ENCODE measurements at places on chromosomes 6 and 20.

DNA sequence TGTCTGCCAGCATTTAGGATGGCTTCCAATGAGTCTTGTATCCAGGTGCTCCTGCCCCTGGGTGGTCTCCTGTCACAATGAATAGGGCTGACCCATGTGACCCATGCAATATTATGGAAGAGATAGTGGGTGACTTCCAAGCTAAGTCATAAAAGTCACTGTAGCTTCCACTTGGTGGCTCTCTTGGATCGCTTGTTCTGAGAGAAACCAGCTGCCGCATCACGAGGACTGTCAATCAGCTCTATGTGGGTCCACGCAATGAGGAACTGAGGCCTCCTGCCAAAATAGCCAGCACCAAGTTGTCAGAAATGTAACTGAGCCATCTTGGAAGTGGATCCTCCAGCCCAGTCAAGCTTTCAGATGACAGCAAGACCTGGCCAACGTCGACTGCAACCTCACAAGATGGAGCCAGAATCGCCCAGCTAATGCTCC lies 14.9 kb upstream of the MATN4 start:
- no peak for DNase-seq

DNA sequence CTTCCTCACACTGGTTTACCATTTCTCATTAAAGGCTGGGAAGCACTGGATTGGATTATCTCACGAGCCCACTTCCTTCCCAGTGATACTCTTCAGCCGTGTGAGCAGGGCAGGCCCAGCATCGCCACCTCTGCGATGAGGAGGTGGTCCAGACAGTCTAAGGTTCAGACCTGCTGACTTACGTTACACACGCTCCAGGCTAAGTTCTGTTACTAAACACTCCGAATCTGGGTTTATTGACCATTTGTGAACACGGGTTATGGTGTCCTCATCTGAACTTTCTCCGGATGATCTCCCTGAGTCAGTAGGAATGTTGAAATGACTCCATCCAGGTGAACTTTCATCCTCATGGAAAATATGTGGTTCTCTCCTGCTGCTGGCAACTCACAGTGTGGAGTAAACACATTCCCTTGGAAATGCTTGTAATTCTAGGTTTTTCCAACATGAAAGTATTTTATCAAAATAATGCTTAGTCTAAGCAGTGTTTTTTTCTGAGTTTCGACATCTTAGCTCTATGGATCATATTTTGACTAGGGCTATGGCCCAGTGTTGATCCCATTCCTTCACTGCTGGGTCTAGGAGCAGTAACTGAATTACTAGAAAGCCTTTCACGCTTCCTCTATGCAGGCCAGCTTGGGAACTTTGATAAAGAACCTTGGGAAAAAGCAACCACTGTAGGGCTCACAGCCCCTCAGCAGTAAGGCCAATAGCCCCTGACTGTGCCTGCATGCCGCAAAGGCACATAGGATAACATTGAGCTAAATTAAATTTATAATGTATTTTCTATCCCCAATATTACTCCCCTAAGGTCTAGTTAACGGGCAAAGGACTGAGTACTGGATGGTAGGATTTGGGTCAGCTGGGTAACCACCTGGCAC lies 37.7 kb upstream of the PXDC1 start:
- DNase-seq = no peak

DNA sequence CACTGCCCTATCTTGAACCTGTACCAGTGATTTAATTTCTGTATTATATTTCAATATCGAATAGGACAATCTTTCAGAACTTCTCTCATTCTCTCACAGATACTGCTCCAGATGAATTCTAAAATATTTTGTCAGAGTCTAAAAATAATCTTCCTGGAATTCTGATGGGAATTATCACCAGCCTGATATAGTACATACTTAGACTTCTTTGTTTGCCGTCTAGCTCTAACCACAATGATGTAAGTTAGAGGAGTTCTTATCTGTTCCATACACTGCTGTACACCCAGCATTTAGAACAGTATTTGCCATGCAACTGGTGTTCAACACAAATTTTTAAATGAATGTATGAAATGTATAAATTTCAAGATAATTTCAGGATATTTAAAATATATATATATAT lies 1.3 kb upstream of the HUS1B start:
- DNase-seq = no peak

DNA sequence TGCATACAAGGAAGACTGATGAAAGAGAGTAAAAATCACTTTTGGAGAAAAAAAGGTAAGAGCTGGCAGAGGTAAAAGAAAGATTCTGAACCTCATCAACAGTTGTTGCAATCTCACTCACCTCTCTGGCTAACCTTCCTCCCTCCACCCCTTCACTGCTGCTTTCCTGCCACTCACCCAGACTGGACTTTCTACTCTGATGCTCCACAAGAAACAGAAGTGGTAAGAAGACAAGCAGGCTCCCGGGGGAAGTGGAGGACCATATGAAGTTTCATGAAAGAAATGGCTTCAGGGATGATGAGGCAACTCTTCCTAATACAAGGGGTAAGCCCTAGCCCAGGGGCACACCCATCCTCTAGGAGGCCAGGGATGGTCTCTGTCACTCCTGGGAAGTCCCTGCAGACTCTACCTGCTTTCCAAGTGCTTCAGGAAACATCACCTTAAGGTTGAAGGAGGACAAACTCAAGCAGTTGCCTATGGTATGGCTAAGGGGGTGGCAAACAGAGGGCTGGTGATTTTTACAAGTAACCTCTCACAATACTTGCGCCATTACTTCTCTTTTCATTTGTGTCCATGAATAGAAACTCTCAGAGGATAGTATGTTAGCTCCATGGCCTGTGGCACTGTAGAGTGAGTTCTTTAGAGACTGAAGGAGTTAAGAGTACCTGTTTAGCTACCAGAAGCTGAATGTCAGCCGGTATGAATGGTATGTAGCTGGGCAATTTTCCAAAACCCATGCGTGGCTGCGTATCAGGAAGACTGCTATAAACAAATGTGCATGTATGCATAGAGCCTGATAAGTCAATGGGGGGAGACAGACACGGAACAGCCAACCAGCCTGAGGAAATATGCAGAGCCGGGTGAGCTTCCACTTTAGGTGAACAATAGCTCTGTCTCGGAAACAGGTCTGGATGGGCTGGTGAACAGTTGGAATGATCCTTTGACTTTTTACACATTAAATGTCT lies 112.0 kb downstream of the BACH2 start:
- DNase-seq = no peak

DNA sequence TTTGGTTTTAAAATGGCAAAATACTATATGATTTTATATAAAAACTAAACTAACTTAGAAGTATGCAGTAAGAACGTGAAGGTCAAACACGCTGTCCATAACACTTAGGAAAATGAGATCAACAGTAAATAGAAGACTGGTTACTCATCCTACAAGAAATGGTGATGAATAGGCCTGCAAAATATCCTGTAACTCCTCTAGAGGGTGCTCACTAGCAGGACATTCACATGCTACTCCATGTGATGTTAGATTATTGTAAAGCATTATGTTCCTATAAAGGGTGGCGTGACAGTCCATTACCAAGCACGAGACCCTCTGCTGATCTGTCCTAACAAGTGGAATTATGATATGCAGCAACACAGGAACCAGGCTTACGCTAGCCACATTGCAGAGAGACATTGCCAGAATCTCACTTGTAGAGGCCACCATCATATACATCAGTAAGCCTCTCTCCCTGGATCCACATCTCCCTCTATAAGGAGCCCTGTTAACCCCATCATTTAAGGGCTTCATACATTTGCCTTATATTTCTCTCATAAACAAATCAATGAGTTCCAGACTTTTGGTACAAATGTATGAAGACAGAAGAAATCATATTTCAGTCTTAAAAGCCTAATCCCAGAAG lies 18.0 kb upstream of the DEFB129 start:
- DNase-seq = no peak

DNA sequence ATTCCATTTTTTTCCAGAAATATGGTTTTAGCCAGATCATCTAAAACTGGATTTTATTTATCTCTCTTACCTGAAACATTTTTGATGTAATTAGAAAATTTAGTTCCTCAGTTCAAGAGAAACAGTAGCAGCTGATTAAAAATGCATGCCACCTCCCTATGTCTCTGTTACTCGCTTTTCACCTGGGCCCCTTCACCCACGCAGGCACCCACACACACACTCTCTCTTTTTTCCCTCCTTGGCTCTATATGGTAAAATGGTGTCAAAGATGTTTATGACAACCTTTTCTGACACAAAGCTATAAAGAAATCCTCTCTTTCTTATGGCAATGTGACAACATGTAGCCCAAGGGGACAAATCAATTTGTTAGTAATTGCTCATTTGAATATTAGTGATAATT lies 5.8 kb upstream of the SGK1 start:
- no peak for DNase-seq

DNA sequence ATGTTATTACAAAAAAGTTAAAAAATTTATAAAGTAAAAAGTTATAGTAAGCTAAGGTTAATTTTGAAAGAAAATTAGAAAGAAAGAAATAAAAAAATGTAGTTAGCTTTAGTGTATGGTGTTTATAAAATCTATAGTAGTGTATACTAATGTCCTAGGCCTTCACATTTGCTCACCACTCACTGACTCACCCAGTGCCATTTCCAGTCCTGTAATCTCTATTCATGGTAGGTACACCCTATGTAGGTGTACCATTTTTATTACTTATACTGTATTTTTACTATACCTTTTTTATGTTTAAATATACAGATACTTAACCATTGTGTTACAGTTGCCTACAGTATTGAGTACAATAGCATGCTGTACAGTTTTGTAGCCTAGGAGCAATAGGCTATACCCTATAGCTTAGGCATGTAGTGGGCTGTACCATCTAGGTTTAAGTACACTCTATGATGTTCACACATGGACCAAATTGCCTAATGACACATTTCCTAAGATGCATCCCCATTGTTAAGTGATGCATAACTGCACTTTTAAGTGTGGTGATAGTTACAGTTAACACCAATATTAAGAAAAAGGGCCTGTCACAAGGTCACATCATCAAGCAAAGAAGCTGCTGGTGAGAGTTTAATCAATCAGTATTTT lies 8.0 kb downstream of the CD2AP start:
- no peak for DNase-seq

- DNase-seq = no peak
Measured at GRCh38 chr20:48238781-48239180, 453.5 kb upstream of the SULF2 start.

- DNase-seq = no peak
Measured at GRCh38 chr6:42449917-42450476, 1.7 kb downstream of the TRERF1 start.

DNA sequence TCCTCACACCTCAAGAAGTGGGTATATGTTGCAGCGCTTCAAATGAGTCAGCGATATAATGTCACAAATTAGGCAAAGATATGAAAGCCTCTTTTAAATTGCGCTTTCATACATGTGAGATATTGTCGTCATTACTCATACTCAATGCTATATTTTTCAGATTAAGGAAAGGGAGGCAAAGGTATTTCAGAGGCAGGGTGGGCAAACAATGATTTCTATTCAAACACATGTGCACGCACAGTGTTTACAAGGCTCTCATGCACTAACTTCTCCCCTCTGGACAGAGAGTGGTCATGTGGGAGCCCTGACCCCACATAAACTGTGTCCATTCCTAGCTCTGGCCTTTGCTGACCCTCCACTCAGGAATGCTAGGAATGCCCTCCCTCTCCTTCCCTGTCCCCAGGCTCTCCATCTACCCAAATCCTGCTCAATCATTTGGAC lies 112.1 kb upstream of the TMEM170B start:
- DNase-seq = no peak

GRCh38 chr20:33649201-33649681 lies 12.9 kb upstream of the C20orf144 start:
- DNase-seq = no peak

Measured in stimulated activated CD8-positive, alpha-beta memory T cell treated with anti-CD3 and anti-CD28 coated beads, Interleukin-2, amount 100 ng/mL, for 48 hours (primary cell).